ENCODE measurements at places on chromosomes 13 and 19.

DNA sequence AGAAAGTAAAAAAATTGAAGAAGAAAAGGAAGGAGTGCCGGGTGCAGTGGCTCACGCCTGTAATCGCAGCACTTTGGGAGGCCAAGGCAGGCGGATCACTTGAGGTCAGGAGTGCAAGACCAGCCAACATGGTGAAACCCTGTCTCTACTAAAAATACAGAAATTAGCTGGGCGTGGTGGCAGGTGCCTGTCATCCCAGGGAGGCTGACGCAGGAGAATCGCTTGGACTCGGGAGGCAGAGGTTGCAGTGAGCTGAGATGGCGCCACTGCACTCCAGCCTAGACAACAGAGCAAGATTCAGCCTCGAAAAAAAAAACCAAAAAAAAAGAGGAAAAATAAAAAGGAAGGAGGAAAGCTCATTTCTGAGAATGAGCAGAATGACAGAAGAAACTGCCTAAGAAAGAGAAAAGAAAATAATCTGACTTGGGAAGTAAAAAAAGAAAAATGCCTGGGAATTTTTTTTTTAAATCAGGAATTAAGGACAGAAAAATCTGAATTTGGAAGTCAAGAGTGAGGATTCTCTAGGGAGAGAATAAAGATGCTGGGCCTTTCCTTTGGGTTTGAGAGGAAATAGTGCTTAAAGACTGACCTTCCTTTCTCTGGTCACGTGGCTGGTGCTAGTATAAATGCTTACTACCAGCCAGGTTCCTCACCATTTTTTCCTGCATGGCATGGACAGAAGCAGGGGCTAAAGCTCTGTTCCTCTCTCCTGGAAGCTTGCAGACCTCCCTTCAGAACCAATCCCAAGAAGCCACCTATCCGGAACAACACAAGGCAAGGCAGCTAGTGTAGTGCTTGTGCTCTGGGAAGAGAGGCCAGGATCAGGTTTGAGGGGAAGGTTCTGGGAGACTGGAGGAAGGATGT is at the start of gene FFAR2:
FFAR2 (plus strand) TSS at position 652 of the 864 bp plus-strand sequence. CDS start 1,458 bp downstream, outside the sequence.
- no peak for DNase-seq

DNA sequence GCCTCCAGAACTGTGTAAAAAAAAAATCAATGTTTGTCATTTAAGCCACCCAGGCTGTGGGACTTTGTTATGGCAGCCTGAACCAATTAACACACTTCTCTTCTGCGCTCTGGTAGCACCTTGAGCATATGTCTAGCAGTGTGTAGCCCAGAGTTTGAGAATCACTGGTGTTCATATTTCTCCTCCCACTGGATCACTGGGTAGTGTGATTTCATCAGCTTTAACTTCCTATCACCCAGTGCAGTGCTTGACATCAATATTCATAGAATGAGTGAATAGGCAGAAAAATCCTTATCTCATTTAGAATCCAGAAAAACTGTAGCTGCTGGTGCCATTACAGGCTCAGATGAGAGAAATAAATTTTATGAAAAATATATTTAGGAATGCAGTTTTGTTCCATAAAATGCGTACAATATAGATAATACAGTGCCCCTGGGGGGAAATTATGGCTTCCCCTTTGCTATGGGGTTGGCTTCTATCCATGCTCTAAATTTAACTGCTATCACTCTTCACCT is 30.7 kb upstream of the WASF3 start:
- no peak for DNase-seq

GRCh38 chr13:100508996-100509395 is 79.6 kb downstream of the GGACT start:
- no peak for DNase-seq

DNA sequence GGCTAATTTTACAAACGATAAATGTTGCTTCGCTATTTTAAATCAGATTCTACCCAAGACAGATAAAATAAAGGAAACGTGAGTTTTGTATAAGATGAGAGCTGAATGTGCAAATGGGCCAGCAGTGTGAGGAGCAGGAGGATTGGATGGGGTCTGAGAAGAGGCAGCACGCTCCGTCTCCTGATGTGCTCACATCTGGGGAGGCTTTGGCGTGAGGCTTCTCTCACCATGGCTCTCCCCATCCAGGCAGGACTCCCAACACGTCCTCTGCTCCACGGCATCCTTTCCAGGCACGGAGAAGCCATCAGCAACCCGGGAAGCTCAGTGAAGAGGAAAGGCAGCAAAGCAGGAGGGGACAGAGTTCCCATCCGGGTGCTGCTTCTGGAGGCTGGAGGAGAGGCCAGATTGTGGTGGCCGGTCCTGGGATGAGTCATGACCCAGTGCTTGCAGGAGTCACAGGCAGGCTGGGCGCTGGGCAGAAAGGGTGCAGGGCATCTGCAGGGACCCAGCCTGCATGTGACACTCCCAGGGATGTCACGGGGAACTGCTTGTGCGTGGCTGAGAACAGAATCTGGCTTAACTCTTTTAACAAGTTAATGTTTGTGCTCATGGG is 47.5 kb downstream of the ZNF536 start:
- no peak for DNase-seq

- DNase-seq = no peak
These were observed 10.9 kb downstream of the SLC46A3 start for GRCh38 chr13:28707629-28708427.

DNA sequence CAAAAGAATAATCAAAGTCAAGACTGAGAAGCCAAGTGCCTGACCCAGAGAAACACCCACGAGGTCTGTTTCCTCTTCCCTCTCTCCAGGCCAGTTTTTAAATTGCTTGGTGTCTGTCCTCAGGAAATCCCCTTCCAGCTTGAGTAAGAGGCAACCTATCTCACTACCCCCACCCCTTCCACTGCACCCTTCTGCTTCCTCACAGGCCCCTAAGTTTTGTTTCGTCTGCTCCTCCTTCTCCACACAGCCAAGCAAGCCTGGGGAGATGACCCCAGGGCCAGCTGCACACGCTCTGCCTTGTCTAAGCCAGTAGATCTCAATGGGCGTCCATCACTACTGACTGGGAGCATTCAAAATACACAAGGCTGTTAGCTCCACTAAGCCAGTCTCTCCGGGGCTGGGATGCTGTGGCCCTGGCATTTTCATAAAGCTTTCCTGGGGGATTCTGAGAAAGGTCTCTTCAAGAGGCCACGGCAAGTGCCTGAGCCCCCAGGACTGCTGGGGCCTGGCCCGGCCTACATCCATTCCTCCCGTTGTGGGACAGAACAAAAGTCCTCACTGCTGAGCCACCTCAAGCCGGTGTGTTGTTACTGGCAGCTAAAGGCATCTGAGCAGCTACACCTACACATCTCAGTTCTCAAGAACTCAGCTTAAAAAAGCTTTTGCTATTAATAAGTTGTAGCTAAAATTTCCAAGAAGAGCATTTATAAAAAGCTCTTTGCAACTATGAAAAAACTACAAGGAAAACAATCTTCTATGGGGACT is 14.9 kb upstream of the IL4I1 start:
- no peak for DNase-seq

- DNase-seq = peak; percentile 29
These were observed 44.9 kb downstream of the ZNF611 start for GRCh38 chr19:52689843-52690368.

- no peak for DNase-seq
These were observed 97.1 kb upstream of the SPATA13 start for GRCh38 chr13:24063281-24063877.

GRCh38 chr19:34241513-34242337 is 12.6 kb upstream of the GARRE1 start:
- no peak for DNase-seq

DNA sequence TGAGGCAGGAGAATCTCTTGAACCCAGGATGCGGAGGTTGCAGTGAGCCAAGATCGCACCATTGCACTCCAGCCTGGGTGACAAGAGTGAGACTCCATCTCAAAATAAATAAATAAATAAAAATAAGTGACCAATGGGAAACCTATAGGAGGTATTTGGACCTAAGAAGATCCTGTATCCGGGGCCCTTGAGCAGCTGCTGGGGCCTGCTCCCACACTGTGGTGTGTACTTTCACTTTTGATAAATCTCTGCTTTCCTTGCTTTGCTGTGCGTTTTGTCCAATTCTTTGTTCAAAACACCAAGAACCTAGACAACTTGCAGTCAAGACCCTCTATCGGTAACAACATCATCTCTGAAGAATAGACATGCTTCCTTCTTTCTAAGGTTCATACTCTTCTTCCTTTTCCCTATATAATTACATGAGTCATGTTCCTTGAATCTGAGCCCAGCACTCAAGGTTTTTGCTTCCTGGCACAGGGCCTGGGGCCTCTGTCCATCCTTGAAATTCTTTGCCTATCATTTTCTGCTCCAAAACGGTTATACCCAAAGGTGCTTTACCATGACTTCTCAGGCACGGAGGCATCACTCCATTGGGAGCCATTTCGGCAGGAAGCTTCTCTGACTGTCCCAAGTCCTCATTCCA is 14.2 kb upstream of the PNMA8C start:
- DNase-seq = no peak

GRCh38 chr19:9060564-9061340 is 26.1 kb upstream of the OR1M1 start:
- DNase-seq = no peak

DNA sequence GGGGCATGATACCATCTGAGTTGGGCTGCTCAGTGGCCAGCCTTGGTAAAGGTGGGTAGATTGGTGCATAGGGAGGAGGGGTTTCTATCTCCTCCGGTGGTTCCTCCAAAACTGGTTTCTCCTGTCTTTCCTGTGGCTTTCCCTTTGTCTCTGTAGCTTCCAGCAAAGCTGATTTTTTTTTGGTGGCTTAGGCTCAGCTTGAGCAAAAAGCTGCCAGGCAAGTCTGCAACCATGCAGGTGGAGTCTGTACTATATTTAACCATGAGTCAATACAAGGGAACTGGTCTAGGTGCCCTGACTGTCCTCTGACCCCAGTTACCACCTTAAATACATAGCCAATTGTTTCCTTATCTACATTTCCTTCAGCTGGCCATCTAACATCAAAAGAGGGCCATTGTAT is 64.0 kb upstream of the ZNF681 start:
- no peak for DNase-seq

DNA sequence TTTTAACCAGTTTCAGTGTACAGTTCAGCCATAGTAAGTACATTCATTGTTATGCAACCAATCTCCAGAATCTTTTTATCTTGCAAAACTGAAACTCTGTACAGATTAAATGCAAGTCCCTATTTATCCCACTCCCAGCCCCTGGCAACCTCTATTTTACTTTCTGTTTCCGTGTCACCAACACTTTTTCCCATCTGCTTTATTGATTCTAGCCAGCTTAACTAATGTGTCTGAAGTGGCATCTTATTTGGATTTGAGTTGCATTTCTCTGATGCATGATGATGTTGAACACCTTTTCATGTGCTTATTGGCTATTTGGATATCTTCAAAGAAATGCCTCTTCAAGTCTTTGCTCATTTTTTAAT is 18.9 kb downstream of the SPATA13 start:
- no peak for DNase-seq

DNA sequence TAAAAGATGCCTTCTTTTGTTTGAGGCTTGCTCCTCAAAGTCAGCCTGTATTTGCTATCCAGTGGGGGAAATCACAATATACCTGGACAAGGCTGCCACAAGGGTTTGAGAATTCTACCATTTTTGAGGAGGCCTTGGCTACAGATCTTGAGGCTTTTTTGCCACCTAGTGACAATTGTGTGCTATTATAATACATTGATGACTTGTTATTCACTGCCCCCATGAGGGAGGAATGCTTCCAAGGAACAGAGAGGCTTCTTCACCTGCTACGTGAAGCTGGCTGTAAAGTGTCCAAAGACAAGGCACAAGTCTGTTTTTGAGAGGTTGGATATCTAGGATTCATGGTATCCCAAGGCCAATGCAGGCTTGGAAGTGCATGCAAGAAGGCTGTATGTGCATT is 72.5 kb downstream of the ZNF708 start:
- DNase-seq = no peak

DNA sequence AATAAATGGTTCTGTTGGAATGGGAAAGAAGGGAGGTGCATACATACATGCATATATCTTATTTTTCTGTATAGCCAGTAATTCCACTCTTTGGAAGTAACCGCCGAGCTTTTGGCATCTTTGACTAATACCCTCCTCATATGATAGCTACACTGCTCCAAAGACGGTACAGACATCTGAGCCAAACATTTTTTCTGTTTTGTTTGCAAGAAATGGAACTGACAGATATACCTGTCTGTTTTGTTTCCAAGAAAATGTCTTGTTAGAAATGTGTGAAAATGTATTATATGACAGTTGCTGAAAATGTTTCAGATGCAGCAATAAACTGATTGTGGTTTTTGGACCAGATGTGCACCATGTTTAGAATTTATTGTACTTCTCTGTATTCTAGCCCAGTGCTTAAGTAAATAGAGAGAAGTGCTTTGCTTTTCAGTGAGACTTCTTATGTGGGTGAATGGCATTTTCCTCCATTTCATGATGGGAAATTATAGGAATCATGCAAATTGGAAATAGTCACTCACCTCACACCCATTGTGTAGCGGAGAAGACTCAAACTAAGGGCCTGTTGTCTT is 396.9 kb downstream of the KCNRG start:
- DNase-seq = no peak

GRCh38 chr19:1220976-1221903 is 15.7 kb downstream of the STK11 start:
- DNase-seq = no peak

DNA sequence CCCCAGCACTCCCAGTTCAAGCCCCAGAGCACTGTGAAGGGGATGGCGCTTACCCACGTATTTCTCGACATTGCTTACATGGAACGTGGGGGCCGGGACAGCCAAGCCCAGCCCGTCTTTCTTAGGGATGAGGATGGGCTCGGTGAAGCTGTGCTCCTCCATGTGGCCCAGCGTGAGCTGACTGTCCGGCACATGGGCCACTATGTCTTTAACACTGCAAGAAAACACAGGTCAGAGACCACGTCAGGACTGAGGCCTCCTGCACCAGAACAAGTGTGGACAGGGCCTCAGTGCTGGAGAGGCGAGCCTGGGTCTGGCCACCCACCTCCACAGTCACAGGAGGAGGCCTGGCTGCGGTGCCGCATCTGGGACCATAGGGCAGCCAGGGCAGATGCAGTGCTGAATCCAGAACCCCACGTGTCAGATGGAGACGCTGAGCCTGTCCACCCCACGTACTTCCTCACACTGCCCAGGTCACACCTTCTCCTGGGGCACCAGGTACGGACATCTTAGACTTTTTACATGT is 125.2 kb downstream of the TUBA3C start:
- no peak for DNase-seq

- DNase-seq = no peak
These were observed 5.6 kb upstream of the ZNF331 start for GRCh38 chr19:53532362-53532761.

DNA sequence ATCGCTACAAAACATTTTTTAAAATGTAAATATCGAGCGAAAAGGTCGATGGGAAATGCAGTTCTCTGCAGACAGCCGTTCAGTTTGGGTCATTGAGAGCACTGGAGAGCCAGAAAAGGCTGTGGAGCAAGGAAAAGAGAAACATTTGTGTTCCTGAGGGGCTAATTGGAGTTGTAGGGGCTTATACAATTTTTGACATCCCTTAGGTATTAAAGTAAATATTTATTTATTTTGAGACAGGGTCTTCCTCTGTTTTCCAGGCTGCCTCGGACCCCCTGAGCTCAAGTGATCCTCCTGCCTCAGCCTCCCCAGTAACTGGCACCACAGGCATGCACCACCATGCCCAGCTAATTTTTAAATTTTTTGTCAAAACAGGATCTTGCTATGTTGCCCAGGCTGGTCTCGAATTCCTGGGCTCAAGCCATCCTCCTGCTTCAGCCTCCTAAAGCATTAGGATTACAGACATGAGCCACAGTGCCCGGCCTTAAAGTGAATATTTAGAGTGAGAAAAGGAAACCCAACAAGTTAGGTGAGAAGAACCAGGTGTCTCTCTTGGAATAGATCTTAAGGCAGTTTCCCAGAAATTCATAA is 825 bp upstream of the YIF1B start:
- DNase-seq = no peak

- no peak for DNase-seq
These were observed 2086.1 kb upstream of the PCDH20 start for GRCh38 chr13:63501702-63502101.

GRCh38 chr19:33005440-33005839 is 33.4 kb downstream of the FAAP24 start:
- no peak for DNase-seq
